ENCODE measurements at places on chromosomes 6 and 20. TPM values are rescaled to one million over a fixed set of nuclear protein-coding genes. Genes with fewer than 3 reads are reported as not detected.

GRCh38 chr6:4108561-4109093 is 26.7 kb downstream of the ECI2 start:
- H3K4me1 ChIP-seq, result no peaks in the 10 kb centered on the region
- no peaks in the 10 kb centered on the region for H3K27me3 ChIP-seq
- H3K4me3 ChIP-seq, result no peak overlapping the region

DNA sequence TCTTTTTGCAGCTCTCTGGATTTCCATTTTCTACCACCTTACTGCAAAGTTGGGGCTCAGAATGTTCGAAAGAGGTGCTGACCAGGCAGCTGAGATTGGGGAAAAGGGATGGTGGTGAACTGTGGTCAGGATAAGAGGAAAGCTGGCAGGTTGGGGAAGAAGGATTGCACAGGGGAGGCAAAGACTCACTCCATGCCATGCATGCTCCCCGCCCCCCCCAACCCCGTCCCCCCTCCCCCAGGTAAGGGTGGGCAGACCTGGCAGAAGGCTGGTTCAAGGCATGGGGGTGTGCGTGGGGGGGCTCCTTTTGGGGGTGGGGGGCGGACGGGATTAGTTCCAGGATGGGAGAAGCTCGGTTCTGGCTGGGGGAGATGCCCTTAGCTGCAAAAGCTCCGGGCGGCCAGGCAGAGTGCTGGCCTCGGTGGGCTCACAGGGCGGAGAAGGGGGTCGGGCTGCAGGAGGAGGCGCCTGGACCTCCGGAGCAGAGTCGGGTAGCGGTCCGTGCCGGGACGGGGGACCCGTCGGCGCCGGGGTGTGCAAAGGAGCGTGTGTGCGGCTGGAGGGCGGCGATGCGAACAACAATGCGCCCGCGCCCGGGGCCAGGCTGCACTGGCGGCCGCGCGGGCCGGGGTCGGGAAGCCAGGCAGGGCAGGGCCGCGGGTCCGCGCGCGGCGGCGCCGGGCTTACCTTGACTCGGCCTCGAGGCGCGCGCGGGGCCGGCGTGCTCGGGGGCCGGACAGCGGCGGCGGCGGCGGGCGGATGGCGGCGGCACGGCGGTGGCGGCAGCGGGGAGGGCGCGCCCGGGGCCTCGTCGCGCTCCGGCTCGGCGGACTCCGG is 880 bp downstream of the ADNP start:
- H3K36me3 ChIP-seq, result peaks cover 49% of the 10 kb centered on the region
- DNase-seq, result peak; percentile 25

- no peak for DNase-seq
- no peak overlapping the region for H3K4me3 ChIP-seq
- H3K27me3 ChIP-seq, result peaks cover 7% of the 10 kb centered on the region
Measured at GRCh38 chr20:44743916-44744655, 1.6 kb upstream of the KCNK15 start.

DNA sequence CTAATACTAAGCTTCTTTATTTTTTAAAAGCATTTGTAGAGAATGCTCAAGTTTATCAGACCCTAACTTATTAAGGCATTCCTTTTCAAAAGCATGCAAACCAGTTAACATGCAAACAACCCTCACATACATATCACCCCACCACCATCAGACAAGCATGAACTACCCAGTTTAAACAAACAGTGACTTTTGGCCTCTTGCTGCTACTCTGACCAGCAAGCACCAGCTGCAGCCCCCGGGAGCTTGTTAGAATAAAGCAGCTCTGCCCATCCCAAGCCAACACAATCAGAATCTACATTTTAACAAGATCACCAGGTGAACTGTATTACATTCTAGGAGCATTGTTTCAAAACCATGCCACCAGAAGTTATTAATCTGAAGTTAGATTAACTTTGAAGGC is 5.9 kb upstream of the NUP153 start:
- H3K27me3 ChIP-seq, result no peaks in the 10 kb centered on the region
- H3K36me3 ChIP-seq, result peaks cover 13% of the 10 kb centered on the region
- H3K4me1 ChIP-seq, result peaks cover 13% of the 10 kb centered on the region
- no peak overlapping the region for H3K4me3 ChIP-seq
- DNase-seq, result no peak

GRCh38 chr20:2654384-2654822 is 2.0 kb downstream of the NOP56 start:
- peaks cover 57% of the 10 kb centered on the region for H3K36me3 ChIP-seq
- peak overlapping the region; percentile 90 for H3K4me3 ChIP-seq
- no peak for DNase-seq
- H3K4me1 ChIP-seq, result peaks cover 62% of the 10 kb centered on the region
- peak overlapping the region; percentile 84 for H3K27ac ChIP-seq

The SGK2 gene
- 0.27 TPM for total RNA-seq

DNA sequence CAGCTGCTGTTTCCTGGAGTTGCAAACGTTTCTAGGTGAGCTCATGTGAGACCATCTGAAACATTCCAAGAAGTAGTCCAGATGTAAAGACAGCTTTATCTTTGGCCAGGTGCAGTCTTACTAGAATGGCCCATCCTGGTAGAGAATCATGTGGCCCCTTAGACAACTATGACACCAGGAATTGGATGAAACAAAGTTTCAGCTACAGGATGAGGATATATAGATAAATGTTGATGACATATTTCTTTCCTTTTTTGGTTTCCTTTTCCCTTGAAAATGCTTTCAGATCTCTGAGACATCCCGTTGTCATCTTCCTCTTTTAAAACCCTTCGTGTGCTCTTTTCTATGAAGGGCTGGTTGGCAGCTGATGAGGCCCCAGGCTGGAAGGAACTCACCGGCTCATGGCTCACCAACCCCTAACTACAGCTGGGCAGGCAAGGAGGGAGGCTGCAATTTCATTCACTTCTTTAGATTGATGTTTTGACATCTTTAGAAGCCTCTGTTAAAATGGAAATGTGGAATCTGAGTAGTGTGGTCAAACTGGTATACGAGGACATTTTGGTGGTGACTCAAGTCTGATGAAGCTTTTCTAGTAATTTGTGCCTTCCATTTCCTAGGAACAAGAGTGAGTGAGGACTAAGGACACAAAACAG is 167.9 kb upstream of the TNFAIP3 start:
- peak; percentile 71 for DNase-seq
- H3K27ac ChIP-seq, result peak overlapping the region; percentile 78
- H3K4me3 ChIP-seq, result peak overlapping the region; percentile 3
- no peaks in the 10 kb centered on the region for H3K36me3 ChIP-seq

The LBP gene
- total RNA-seq, result not detected

GRCh38 chr6:128519132-128519930 is 1.1 kb downstream of the PTPRK start:
- peaks cover 8% of the 10 kb centered on the region for H3K4me1 ChIP-seq
- peak overlapping the region; percentile 91 for H3K4me3 ChIP-seq
- H3K27ac ChIP-seq, result peak overlapping the region; percentile 63

DNA sequence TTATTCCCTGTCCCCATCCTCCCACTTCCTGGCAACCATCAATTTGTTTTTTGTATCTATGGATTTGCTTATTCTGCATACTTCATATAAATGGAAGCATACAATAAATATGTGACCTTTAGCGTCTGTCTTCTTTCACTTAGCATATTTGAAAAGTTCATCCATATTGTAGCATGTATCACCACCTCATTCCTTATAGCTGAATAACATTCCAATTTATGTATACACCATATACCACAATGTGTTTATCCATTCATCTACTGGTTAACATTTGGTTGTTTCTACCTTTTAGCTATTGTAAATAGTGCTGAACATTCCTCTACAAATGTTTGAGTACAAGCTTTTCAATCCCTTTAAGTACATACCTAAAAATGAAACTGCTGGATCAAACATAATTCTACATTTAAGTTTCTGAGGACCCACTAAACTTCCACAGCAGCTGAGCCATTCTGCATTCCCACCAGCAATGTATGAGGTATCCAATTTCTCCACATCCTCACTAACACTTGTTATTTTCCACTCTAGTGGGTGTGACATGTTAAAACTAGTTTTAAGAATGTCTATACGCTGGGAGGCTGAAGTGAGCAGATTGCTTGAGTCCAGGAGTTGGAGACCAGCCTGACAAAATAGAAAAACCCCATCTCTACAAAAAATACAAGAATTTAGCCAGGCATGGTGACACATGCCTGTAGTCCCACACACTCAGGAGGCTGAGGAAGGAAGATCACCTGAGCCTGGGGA is 32.9 kb downstream of the NUDT3 start:
- no peak for DNase-seq
- no peaks in the 10 kb centered on the region for H3K36me3 ChIP-seq
- peaks cover 36% of the 10 kb centered on the region for H3K4me1 ChIP-seq
- H3K4me3 ChIP-seq, result no peak overlapping the region

All from activated naive CD4-positive, alpha-beta T cell treated with anti-CD3 and anti-CD28 coated beads for 36 hours (primary cell).